Chondrocyte (in vitro differentiated cells): ENCODE measurements at places on chromosomes 13 and 19.

- no peak for DNase-seq
Measured at GRCh38 chr19:39525205-39525604, 7.4 kb downstream of the EID2B start.

DNA sequence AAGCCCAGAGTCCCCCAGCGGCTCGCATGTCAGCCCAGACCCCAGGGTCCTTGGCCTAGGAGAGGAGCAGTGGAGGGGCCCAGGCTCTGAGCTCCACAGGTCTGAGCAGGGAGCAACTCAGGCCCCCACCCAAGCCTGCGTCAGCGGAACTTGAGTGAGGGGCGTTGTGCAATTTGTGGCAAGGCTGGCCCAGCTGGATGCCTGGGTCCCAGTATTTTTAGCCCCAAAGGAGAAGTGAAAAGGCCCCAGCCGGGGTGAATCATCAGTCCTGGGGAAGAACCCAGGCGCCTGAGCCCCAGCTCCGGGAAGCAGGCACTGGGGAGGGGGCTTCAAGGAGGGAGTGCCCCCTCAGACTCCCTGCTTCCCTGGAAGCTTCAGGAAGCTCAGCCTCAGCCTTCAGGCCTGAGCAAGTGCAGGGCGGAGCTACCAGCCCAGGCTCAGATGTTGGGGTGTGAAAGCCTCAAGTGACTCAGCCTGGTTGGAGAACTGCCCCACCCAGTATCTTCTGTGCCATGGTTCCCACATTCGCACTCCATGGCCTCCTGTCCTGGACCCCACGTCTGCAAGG, 7.2 kb downstream of the MED29 start:
- DNase-seq: no peak

DNA sequence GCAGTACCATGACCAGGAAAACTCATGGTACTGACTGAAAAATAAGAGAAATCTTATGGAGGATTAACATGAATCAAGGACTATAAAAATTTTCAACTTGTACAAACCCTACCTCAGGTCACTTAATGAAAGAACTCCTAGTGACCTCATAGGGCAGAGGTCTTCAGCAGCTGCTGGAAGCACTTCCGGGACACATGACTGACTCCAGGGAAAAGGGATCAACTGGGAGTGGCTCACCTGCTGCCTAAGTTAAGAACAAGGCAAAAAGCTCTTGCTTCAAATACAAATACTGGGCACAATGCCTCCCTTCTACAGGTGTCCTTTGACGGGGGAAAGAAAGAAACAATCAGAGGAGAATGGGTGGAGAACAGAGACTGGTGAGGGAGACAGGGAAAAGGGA, 18.6 kb downstream of the DOCK9 start:
- no peak for DNase-seq

DNA sequence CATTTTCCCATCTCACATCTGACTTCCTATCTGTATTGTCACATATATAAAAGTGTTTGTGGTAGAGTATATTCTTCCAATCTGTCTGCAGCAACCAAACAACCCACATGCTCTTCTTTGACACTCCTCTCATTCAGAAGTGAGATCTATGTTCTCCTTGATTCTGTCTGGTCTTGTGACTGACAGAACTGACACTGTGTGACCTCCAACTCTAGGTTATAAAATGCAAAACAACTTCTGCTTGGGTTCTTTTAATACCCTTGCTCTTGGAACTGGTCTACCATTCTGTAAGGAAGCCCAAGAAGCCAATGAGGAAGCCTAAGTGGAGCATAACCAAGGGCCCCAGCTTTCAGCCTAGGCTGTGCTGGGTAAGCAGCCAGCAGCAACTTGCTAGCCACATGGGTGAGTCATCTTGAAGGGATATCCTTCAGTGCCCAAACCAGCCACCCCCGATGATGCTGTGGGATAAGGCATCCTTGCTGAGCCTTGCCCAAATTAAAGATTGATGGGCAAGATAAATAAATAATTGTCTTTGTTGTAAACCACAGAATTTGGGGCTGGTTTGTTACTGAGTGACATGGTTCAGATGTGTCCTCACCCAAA, 18.4 kb upstream of the ITM2B start:
- no peak for DNase-seq

GRCh38 chr13:50441130-50441529, 402.4 kb downstream of the DLEU7 start:
- no peak for DNase-seq

- no peak for DNase-seq
Measured at GRCh38 chr19:34220472-34221063, 33.8 kb upstream of the GARRE1 start.

DNA sequence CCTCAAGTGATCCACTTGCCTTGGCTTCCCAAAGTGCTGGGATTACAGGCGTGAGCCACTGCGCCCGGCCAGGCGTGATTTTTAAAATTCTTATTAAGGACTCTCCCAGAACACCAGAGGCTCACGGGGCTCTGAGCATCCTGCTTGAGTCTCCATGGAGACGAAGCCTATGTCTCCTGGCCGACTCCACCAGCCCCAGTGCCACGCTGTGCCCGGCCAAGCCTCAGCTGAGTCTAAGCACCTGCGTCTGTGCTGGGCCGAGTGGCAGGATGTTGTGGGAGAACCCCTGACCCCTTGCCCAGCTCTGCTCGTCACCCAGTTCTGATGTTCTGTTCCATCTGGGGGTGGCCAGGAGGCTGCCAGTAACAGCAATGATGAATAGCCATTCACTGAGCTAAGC, 3.9 kb upstream of the CELF5 start:
- no peak for DNase-seq

DNA sequence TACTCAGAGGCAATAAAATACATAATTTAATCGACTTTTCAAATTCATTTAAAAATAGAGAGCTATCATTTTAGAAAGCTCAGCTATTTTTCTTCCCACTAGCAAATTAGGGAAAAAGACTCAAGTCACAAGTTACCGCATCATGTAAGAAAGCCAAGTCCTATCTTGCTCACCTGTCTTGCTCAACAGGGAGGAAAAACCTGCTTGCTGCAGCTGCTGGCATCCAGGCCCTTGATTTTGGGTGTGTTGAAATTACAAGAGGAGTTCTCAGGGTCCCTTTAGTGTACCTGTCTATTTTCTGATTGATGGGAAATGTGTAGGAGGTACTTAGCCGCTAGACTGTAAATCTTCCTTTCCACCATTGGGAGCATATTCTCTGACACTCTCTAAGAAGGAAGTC, 22.2 kb downstream of the SLC10A2 start:
- no peak for DNase-seq

DNA sequence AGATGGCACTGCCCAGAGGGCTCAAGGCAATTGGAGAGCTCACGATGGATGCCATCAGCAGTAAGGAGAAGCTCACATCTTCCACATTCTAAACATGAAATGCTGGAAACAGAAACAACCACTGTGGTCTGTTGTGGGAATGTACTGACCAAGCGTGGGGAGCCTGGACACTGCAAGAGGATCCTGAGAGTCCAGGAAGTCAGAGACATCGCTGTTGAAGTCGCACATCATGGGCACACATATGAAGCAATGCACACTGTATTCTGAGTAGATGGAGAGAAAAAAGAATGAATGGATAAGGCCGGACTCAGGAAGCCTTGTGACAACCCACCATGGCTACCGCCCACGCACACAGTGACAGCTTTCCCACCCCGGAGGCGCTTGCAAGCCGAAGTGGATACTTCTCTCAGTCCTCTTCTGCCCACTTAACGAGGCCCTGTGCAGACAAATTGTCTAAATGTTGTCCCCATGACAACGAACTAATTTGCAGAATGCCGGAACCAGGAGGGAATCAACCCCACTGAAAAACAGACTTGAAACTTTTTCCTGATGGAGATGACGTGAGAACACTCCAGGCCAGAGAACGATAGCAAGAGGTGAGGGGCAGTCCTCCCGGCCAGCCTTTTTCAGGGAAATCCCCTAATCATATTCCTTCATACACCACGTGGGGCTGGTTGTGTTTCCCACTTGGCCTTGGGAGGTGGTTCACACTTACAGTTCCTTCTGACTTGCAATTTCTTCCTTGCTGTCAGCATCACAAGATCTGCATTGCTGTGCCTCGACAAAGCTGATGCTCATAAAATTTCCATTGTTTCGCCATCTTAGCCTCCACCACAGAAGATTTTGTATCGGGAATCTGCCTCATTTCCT, 109.6 kb upstream of the SERP2 start:
- no peak for DNase-seq

- DNase-seq: no peak
Measured at GRCh38 chr13:25329706-25330105, 28.3 kb downstream of the NUP58 start.

- no peak for DNase-seq
Measured at GRCh38 chr13:23723471-23723870, 153.3 kb downstream of the TNFRSF19 start.

- no peak for DNase-seq
Measured at GRCh38 chr13:39244561-39245230, 206.4 kb downstream of the NHLRC3 start.

GRCh38 chr19:16263141-16263761, 61.4 kb upstream of the KLF2 start:
- DNase-seq: no peak
